ENCODE measurements at places on chromosomes 5 and 9.

DNA sequence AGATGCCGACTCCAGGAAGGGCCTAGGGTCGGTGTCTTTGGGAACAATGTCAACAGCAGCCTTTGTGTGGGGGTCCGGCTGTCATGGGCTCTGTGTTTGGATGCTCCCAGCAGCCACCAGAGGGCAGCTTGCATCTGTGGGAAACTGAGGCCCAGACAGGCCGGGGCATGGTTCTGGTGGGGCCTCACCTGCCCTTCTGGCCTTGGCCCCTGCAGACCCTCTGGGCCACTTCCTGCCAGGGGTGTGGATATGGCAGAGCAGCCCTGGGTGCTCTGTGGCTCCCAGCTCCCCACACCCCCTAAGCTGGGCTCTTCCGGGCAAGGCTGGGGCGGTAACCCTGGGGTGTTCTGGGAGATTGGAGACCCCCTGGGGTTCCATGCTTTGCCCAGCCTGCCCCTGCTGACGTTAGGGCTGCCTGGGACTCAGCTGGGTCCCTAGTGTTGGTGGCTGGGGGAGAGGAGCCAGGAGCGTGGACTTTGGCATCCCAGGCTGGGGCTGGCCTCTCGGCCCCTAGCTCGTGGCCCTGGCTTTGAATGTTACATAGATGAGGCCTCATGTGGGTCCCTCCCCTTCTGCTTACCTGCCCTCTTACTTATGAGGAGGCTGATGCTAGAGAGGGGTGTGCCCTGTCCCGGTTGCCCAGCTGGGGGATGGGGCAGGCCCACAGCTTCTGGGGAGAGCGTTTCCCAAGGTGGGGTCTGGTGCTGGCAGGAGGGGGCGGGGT lies 38.3 kb downstream of the RXRA start:
- no peak for DNase-seq

GRCh38 chr9:37329576-37329975 lies 92.9 kb upstream of the GRHPR start:
- no peak for DNase-seq

GRCh38 chr5:158755986-158756385 lies 343.7 kb downstream of the EBF1 start:
- DNase-seq: no peak

GRCh38 chr5:153237671-153238332 lies 252.7 kb upstream of the GRIA1 start:
- no peak for DNase-seq

Measured in inflammatory macrophage treated with lipopolysaccharide for 1 hour (primary cell).